ENCODE measurements at places on chromosomes 7 and 10.

DNA sequence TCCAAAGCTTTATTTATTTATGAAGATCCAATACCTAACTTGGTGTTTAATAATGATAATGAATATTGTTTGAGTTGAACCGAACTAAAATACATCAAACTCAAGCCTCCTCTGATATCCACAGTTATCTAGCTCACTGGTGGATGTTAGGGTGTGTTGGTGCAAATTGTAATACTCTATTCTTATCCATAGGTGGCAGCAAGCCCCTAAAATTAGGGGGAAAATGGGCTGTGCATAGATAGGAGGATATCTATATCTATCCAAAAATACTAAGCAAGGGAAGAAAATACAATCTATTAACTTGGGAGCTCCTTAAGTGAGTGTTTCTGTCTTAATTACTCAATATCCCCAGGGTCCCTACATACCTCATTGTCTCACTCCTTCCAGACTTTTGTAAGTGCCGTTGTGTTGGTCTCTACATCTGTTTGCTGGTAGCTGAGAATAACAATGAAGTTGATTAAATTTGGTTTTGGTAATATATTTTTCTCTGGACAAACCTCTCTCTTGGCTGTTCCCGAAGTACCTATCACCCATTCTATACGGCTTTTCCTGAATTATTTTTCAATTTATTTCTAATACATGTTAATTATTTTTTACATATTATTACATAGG is 55.0 kb upstream of the VWDE start:
- DNase-seq, result peak; percentile 20

DNA sequence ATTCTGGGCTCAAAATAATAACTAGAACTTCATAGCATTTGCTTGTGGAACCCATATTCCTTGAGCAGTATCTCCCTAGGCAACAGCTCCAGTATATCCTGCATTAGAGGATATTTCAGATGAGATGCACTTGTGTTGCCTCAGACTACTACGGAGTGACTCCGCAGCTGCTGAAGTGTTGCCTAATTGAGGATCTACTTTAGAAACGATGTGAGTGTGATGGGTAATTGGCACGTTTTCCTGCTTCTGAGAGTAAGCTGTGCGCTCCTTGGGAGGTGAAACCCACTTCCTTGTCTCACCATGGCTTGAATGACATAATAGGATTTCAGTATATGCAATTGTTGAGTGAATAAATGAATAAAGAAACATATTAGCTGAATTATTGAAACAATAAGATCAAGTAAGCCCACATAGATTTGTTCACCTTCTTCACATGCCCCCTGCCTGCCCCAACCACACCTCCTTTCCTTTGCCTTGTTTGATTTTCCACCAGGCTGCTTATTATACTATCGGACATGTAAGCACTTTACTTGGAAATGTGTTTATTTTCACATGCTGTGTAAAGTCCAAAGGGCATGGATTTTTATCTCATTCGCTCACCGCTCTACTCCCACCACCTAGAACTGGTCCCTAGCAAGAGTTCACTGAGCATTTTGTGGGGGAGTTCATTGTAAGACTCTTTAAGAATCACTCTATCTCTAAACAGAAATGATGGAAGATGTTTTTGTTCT is 303.8 kb downstream of the KCNMA1 start:
- DNase-seq, result no peak

DNA sequence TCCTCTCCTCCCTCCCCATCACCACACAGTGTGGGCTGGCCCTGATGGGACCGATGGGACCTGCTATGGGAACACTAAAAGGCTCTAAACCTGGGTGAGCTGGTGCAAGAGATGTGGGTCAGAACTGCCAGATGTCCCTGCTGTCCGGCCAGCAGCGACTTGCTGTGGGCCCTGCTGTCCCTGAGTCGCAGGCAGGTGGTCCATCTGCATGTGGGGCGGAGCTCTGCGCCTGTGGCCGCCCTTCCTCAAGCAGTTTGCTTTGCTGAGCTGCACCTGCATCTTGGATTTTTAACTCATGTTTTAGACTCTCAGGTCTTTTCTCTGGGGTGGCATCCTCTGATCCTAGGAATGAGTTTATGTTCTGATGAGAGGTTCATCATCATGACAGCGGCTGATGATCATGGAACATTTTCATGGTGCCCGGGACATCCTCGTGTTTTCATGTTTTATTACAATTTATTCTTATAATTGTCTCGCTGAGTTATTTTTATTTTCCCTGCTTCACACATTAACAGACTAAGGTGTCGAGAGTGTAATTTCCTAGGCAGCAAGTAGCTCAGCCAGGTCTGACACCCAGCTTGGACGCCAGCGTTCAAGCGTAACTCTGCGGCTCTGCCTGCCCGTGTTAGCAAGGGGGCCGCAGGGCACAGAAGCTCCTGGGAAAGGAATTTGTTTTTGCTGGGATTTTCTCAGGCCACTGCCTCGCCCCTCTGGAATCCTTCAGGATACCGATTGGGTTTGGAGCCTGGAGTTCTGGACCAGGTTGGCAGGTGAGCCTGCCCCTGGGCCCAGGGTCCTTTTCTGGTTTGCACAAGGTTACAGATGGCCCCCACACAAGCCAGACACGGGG is 615.2 kb upstream of the FOXK1 start:
- DNase-seq, result no peak

DNA sequence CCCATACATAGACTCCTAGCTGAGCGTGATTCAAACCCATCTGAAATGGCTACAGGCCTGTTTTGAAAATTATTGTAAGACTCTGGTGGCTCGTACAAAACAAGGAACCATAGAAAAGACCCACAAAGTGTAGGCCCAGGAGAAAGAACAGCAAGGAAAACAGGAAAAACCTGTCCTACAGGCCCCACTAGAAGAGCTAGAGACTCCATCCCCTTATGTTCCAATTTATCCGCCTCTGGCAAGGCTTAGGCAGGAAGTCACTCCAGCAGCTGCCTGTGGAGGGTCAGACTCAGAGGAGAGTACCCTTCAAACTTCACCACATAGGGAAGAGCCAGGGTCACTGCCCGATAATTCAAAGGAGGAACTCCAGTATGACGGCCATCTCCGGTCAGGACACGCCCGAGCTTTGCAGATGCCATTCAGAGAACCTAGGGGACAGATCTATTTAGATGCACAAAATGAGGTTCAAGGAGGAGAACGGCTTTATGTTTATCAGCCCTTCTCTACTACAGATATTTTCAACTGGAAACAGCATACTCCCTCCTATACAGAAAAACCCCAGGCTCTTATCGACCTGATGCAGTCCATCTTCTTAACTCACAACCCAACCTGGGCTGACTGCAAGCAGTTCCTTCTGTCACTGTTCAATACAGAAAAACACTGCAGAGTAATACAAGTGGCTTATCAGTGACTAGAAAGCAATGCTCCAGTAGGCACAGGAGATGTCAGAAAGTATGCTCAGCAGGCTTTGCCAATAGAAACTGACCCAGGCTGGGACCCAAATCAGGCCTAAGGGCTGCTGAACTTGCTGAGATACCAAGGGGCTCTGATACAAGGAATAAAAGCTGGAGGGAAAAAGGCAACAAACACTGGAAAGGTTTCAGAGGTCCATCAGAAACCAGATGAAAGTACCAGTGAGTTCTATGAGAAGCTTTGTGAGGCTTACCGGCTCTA is 8.6 kb upstream of the ZNF33B start:
- no peak for DNase-seq

DNA sequence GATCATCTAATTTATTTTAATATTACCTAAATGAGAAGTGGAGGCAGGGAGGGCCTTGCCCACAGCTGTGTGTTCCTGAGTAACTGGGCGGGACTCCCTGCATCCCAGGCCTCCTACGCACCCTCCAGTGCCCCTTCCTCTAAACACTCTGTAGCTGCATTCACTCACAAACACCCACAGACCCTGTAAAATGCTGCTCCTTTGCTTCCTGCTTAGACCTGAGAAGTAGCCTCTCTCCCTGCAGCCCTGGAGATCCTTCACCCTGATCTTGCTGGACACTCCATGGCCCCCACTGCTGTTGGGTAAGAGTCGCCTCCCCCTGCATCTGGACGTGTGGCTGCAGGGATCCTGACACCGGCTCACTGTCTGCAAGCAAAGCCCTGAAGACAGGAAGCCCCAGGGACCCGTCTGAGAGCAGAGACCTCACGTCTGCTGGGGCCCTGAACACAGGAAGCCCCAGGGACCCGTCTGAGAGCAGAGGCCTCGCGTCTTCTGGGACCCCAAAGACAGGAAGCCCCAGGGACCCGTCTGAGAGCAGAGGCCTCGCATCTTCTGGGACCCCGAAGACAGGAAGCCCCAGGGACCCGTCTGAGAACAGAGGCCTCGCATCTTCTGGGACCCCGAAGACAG is 589.8 kb downstream of the DNAJB6 start:
- no peak for DNase-seq

DNA sequence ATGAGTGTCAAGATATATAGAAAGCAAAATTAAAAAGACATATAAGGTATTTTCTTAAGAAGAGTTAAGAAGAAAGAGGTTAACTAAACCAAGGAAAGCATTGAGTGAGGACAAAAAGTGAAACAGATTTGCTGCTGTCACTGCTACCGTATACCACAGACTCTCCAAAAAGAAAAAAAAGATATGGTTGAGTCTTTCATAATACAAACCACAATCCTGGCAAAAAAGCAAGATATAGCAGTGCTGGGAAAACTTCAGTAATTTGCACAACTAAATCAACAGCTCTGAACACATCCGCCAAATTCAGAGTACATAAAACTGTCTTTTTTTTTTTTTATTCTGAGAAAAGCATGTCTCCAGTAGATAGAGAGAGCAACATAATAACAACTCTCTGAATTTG is 114.7 kb downstream of the ETV1 start:
- DNase-seq, result no peak

GRCh38 chr10:44939691-44940401 is 19.8 kb upstream of the RASSF4 start:
- no peak for DNase-seq

GRCh38 chr7:93890041-93890463 is 501 bp downstream of the TFPI2 start:
- DNase-seq, result no peak

GRCh38 chr7:24365606-24366005 is 81.6 kb downstream of the NPY start:
- DNase-seq, result no peak

GRCh38 chr7:30526163-30526562 is 21.5 kb upstream of the GGCT start:
- DNase-seq, result no peak

DNA sequence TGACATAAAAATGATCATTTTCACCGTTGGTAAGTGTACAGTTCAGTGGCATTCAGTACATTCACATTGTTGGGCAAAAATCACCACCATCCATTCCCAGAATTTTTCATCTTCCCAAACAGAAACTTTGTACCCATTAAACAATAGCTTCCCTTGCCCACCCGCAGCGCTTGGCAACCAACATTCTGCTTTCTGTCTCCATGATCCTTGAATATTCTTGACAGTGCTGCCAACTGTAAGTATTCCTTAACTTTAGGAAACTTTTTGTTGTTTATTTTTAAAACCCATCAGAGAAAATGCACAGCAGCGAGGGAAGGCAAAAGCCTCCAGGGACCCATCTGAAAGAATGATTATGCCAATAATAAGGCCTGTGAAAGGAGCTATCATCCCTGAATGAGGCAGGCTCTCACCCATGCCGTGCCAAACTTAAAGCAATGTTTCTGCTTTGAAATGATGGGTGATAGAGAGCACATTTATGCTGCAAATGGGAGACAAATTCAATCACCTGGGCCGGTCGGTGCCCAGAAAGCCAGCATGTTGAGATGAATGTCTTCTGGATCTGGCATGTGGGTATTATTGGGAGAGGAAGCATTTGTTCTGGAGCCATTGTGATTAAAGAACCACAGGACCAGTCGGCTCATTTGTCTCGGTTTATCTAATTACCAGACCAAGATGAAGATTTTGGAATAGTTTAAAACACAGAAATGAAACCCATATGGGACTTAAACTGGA is 202.1 kb upstream of the NPVF start:
- DNase-seq, result no peak

GRCh38 chr10:127679642-127680255 is 57.2 kb upstream of the FOXI2 start:
- DNase-seq, result no peak

DNA sequence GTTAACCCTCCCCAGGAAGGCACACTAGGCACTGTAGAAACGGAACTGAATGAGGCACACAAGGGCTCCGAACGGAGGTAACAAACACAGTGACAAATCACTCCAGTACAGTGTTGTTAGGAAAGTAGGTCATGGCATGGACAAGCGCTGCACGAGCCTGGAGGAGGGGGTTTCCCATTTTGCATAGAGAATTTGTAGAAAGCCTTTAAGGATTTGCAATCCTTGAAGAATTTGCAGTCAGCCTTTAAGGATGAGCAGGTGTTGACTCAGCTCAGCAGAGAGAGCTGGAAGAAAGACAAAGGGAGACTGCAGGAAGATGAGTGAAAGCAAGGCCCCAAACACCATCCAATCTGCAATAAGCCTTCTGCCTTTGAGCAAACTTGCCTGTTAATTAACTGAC is 51.1 kb upstream of the PPP1R3C start:
- no peak for DNase-seq

DNA sequence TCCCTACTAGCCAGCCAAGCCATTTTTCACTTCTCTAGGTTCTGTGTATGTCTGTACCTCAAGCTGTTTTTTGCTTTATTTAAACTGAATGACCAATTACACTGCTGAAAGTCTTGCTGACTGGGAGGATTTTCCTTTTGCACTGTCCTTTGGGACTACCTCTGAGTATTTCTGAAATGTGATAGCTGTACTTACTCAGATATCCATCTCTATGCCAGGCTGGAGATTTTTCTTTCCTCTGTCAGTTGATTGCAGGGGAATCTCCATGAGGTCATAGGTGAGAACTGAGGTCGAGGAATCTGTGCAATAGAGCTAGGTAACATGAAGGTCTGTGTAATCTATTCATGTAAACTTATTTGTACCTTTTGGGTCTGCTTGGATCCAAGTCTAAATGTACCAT is 38.9 kb upstream of the ANKRD1 start:
- no peak for DNase-seq

GRCh38 chr7:22295402-22296264 is 61.3 kb downstream of the RAPGEF5 start:
- DNase-seq, result no peak

DNA sequence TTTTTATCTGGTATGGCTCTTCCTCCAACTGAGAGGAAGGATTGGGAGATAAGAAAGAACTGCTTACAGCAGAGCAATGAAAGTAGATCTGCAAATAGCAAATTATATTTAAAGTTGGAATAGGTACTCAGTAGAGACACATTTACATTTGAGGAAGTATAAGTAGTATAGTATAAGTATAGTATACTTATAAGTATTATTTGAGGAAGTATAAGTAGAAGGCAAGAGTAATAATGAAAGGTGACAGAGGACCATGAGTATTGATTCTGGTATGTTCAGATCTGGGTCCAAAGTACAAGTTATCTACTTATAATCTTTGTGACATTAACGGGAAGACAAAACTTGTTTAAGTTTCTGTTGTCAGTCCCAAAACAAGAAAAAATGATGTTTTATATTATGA is 527.6 kb upstream of the SORCS1 start:
- DNase-seq, result no peak

All from NCI-H2171 (cell line).